ENCODE measurements at places on chromosomes 1 and 21.
A peak's percentile ranks its signal among the peaks of the same experiment; 100 is the strongest.

DNA sequence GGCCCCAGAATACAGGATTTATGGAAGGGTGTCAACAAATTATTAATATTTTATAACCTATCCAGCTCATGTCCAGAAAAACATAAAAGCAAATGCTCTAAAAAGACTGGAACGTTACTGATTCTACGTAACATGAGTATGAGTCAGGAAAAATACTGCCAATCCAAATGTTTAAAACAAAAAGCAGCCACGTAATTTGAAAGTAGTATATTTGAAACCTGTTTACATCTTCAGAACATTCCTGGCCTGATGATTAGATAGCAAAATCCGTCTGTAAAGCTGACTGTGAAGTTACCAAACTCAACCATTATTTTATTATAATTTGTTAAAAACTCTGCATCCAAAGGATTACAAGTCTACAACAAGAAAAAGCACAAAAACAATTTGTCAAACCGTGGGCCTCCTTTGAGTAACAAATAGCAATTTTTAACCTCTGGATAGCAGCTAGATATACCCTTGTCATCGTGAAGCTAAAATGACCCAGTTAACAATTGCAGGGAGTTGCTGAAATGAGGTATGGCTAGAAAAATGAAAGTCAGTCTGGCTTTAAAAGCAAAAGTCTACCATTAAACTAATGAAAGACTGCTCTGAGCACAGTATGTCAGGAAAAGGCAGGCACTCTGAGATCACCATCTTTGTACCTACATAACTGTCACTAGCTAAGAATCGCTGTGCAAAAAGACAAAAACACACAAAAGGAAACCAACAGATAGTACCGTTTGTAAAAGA lies 1.2 kb downstream of the UBR4 start:
- DNase-seq: no peak

DNA sequence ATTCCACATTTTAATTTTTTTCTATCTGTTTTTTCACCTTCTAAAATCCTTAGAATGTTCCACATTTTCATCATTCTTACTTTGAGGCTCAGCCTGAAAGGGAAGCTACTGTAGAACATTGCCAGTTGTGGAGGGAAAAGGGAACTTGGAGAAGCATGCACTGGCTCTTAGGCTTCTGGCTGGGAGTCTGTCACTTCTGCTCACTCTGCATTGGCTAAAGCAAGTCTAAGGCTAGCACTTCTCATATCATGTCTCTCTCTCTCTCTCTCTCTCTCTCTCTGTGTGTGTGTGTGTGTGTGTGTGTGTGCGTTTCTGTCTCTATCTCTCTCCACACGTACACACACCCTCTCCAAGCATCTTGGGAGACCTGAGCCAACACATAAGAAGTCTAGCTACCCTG lies 49.6 kb upstream of the ADAR start:
- DNase-seq: no peak

DNA sequence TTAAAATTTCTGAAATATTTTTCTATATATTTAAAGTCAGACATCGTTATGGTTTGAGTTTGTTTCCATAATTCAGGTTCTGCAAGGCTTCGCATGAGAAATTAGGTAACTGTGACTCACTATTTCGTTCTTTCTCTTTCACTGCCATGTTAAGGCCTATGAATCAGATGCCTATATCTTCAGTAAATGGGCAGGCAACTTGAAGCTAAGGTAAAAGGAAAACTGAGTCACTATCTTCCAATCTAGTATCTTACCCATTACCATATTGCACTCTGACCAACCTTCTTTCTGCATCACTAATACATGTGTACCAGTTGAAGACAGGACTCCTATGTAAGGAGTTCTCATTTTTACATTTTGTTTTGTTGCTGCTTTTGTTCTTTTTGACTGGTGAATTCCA lies 37.8 kb downstream of the PYHIN1 start:
- DNase-seq: no peak

DNA sequence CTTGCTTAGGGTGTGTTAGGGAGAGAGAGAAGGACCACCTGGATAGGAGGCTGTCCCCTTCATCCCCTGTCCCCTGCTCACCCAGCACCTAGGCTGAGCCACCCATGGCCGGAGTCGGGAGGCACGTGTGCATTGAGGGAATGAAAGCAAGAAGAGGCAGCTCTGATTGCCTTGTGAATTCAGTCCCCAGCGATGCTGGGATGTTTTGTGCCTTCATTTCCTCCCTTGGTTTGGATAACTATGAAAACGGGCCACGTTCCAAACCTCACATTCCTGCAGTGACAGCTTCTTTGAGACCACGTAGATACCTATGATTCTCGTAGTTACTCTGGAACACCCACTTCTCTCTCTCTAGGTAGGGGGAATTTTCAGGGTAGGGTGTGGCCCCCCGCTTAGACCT lies 67.1 kb downstream of the MAN1C1 start:
- no peak for DNase-seq

DNA sequence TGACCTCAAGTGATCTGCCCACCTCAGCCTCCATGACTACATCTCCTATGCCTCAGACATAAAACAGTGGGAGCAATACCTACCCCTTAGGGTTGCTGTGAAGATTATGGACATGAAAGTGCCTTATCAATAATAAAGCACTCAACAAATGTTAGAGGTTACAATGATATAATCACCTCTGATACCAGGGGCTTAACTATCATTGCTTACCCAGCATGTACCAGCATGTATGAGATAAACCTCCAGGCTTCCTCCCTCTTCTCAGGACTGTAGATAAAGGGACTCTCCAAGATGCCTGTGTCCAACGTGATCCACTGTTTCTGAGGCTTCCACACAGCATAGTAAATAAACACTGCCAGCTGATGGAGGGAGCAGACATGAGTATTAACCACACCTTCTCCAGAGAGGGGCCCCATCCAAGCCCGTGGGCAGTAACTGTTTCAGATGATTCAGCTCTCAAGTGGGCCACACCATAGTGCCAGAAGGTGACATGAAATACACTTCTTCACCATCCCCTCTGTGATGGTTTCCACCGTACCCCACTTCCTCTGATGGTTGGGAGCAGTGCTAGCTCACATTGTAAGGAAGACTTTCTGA lies 26.2 kb downstream of the RHBDL2 start:
- DNase-seq: no peak

DNA sequence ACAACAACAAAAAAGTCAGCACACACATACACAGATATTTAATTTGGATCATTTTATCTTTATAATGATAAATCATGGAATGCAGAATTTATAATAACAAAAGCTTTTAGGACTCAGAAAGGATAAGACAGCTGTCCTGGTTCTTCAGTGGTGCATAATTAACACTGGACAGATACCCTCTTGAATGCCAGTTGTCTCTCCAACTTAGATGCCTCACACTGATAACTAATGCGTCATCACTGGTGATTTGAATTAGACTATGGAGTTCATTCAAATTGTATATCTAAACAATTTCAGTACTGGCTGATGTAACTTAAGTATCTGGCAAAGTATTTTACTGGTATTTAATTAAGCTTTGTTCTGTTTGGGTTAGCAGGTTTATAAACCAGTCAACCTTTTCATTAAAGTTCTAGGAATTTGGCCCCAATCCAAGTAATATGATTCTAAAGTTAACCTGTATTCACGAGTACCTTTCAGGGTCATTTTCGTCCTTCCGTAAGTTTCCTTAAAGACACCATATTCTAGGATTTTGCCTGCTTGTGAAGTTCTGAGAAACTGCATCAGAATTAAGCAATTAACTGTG lies 1199.5 kb upstream of the TMPRSS15 start:
- DNase-seq: no peak

- peak; percentile 49 for DNase-seq
Observed at GRCh38 chr1:170665629-170666028, 1.7 kb downstream of the PRRX1 start.

All from retina (tissue), 1 donor.